ENCODE measurements at places on chromosomes 1 and 21.

DNA sequence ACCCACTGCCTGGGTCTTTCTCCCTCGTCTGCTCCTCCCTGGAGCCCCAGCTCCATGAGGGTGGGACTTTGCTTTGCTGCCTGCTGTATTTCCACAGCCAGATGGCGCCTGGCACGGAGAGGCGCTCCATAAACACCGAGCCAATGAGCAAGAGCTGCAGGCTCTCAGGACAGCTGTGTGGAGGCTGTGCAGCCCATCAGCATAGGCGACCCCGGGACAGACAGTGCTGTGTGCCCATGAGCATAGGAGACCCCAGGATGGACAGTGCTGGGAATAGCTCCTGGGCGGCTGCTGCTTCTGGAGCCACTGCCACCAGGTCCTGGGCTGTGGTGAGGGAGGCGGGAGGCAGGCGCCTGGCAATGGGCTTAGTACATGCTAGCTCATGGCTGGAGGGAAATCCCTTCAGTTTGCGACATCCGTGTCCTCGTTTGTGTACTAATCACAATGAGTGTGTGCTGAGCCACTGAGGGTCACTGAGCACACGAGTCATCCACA, 29.2 kb downstream of the CEP104 start:
- no peak for DNase-seq

GRCh38 chr21:33974513-33975468, 59.2 kb upstream of the ATP5PO start:
- DNase-seq = no peak

GRCh38 chr1:246795906-246796694, 71.9 kb downstream of the SCCPDH start:
- no peak for DNase-seq

GRCh38 chr1:228374711-228375577, 31.7 kb downstream of the TRIM11 start:
- no peak for DNase-seq

- no peak for DNase-seq
Observed at GRCh38 chr1:94614168-94614815, 72.7 kb upstream of the F3 start.

GRCh38 chr1:109241344-109241743, 8.0 kb upstream of the CELSR2 start:
- no peak for DNase-seq

DNA sequence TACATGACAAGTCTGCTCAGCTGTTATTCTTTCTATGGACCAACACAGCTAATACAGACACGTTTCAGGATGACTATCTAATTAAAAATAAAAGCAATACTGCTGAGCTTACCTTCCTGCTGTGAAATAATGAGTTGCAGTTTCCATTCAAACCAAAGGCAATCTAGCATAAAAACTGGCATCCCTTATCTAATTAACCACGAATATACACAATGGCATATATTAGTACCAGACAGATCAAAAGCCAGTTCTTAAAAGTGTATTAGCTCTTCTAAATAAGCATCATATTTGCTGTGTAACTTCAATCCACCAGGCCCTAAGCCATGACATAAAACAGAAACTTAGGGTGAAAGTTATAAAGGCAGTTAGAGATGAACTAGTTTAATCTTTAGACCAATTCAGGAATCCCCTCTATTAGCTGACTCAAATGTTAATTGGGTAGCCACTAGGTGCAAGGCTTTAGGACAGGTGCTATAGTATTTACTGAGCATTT, 20.6 kb downstream of the TESK2 start:
- no peak for DNase-seq

DNA sequence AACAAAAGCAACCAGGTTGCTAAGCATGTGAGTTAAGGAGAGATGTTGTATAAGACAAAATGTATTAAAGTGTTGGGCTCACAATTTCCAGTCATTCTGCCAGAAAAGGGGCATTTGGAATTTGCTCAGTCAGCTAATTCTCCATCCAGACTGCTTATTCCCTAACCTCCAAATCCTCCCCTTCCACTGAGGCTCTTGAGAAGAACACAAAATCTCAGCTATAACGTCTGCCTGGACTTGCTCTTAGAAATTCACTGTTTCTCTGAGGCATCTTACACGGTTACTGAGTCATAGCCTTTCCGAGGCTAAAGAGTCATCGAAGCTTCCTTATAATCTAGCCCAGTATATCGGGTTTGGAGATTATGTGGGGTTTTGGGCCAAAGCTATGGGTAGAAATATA, 548.2 kb upstream of the ADGRL4 start:
- no peak for DNase-seq

DNA sequence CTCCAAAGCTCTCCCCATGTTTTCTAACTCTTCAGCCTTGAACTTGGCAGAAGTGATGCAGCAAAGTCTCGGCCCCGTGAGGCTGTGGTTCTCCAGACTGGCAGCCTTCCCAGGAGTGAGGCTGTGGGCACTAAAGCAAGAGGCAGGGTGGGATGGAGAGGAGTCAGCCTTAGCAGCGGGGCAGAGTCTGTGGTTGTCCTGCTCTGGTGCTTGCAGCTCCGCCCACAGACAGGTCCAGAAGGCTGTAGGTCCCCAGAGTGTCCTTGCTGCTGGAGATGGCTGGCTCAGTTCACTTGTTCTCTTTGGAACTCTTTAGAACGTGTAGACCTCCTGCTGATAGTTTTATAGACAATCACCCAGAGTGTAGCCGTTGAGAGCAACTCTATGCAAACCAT, 142.6 kb downstream of the AJAP1 start:
- DNase-seq = no peak

DNA sequence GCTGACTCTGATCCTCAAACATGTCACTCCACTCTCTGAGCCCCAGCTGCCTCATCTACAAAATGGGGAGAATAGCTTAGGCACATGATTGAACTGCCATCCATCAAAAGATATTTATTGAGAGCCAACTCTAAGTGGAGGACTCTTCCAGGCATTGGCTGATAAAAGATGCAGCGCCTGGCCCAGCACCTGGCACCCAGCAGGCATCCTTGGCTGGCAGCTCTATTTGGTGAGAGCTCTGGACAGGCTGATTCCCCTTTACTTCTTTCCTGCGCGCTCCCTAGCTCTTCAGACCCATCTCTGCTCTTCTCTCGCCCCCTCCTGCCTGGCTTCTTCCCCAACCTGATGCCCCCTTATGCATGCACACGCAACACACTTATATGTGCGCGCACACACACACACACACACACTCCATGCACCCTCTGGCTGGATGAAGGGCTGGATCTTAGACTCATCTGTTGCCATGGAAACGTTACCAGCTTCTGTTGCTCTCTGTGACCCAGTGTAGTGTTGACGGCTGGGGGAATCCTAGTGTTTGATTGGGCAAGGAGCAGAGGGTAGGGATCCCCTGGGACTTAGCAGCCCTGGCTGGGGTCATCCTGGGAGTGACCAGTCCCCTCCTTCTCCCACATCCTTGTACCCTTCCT, 49.3 kb downstream of the VWA5B1 start:
- DNase-seq = no peak
